ENCODE measurements at places on chromosomes 7 and 10.

DNA sequence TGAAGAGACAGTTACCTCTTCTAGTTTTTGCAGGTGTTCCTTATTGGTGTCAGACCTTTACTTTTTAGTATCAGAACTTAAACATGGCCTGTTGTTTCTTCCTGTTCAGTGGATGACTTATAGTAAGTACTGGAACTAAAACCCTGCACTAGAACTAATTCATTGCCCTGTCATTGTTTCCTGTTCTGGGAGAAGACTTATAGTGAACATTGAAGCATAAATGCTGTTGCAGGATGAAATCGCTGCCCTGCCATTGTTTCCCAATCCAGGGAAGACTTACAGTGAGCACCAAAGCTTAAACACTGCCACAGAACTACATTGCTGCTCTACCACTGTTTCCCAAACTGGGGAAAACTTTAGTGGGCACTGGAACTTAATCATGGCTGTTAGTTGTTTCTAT, 13.1 kb downstream of the IPMK start:
- DNase-seq: no peak

GRCh38 chr7:100369105-100369504, 4.2 kb upstream of the PILRA start:
- peak; percentile 22 for DNase-seq

GRCh38 chr10:97490592-97490991, 7.6 kb downstream of the MMS19 start:
- no peak for DNase-seq

- no peak for DNase-seq
Measured at GRCh38 chr7:94912085-94912484, 4.7 kb downstream of the PPP1R9A start.

GRCh38 chr7:113717739-113718138, 201.1 kb downstream of the PPP1R3A start:
- DNase-seq: no peak

GRCh38 chr7:34108165-34108564, 202.8 kb downstream of the BMPER start:
- no peak for DNase-seq

- DNase-seq: no peak
Measured at GRCh38 chr10:267705-268104, 132.4 kb downstream of the ZMYND11 start.

Measured in CD4-positive, alpha-beta T cell treated with Interleukin-2 at 100 ng/mL for 4 hours (primary cell).